ENCODE measurements at places on chromosomes 2 and 18. TPM values are rescaled to one million over a fixed set of nuclear protein-coding genes. Genes with fewer than 3 reads are reported as not detected.

MYO5B gene
- 40.7 TPM for total RNA-seq

UGT1A10 gene
- not detected for total RNA-seq

PLEKHM3 gene
- total RNA-seq: 22.1 TPM

GPBAR1 gene
- total RNA-seq: 0.98 TPM

ABCG5 gene
- total RNA-seq: not detected

KLHL29 gene
- 19.7 TPM for total RNA-seq

LDAH gene
- 10.6 TPM for total RNA-seq

LYG2 gene
- not detected for total RNA-seq

RAD51AP2 gene
- 0.18 TPM for total RNA-seq

DNA sequence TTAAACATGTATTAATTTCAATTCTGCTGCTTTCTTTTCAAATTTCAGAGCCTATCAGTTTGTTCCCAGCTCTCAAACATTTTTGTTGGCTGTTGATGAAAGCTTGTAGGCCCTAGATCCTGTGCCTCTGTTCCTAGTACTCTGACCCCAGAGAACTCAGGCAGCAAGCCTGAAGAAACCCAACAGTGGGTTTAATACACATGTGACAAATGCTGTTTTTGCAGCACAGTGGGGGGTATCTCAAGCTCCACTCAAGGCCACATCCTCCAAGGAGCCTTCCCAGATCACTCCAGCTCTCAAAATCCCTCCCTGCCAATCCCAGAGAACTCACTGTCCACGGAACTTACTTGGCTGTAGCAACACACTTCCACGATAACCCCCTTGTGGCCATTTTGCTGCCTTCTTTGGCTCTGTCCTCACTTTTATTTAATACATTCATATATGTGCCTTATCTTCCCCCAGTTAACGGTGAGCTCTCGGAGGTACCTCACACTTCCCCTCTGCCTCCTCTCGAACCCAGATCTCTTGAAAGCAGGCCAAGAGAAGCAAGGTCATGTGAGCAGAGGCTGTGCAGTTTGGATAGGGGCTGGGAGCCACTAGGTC lies 122.4 kb downstream of the TNS1 start:
- H3K36me3 ChIP-seq: peaks cover 93% of the 10 kb centered on the region
- no peaks in the 10 kb centered on the region for H3K27me3 ChIP-seq
- H3K4me1 ChIP-seq: peaks cover 10% of the 10 kb centered on the region
- H3K27ac ChIP-seq: no peak overlapping the region

DNA sequence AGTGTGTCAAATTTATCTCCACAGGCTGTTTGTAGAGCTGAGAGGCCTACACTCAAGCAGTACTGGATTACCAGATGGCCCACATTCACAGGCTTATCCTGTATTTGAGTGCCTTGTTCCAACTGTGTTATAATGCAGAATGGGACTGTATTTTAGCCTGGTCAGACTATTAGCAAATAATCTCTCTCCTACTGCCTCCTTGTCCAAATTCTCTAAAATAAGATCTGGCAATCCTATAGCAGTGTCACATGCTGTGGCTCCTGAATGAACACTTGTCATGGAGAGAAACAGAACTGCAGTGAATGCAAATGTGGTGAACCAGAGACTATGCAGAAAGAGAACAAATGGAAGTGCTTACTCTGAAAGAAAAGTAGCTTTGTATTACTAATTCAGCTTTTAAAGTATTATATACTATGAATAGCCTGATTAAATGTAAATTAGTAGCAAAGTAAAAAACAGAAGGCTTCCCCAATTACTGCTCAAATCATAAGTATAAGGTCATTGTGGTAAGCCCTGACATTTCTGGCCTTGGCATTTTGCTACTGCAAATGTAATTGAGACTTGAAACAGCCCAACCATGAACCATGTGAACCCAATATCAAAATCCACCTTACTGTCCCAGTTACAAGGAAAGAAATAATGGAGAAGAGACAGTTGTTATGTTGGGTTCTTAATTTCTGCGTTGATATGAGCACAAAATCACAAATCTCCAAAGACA lies 80.0 kb downstream of the MAP4K3 start:
- no peak overlapping the region for H3K27ac ChIP-seq
- DNase-seq: no peak
- no peak overlapping the region for H3K4me3 ChIP-seq
- peaks cover 5% of the 10 kb centered on the region for H3K36me3 ChIP-seq
- no peaks in the 10 kb centered on the region for H3K4me1 ChIP-seq

DNA sequence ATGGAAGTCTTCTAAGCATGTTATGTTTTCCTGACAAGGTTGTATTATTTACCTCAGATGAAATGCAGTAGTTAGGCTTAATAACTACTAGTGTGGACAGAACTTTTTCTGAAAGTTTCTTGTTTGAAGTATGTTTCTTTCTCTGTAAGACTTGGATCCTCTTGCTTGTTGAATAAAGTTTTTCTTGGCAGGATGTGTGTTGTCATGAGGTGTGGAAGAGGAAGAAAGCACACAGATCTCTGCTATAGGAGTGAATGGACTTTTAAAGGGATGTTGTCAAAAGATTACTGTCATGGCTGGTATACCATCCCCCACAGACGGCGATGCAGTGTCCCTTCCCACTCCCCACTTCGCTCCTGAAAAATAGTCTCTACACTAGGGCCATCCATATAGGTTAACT lies 2.6 kb downstream of the CAB39 start:
- peak overlapping the region; percentile 95 for H3K4me3 ChIP-seq
- peaks cover 47% of the 10 kb centered on the region for H3K4me1 ChIP-seq
- no peaks in the 10 kb centered on the region for H3K27me3 ChIP-seq

GRCh38 chr2:20008703-20009102 lies 3.8 kb downstream of the MATN3 start:
- peaks cover 21% of the 10 kb centered on the region for H3K27me3 ChIP-seq
- no peak for DNase-seq
- no peak overlapping the region for H3K27ac ChIP-seq
- peaks cover 13% of the 10 kb centered on the region for H3K4me1 ChIP-seq
- no peaks in the 10 kb centered on the region for H3K36me3 ChIP-seq
- no peak overlapping the region for H3K4me3 ChIP-seq

- no peak overlapping the region for H3K27ac ChIP-seq
- DNase-seq: peak; percentile 47
- H3K27me3 ChIP-seq: no peaks in the 10 kb centered on the region
- no peaks in the 10 kb centered on the region for H3K36me3 ChIP-seq
- H3K4me3 ChIP-seq: no peak overlapping the region
Measured at GRCh38 chr2:42092084-42092996, 44.5 kb downstream of the PKDCC start.

- no peaks in the 10 kb centered on the region for H3K36me3 ChIP-seq
- H3K27me3 ChIP-seq: no peaks in the 10 kb centered on the region
- H3K4me3 ChIP-seq: no peak overlapping the region
- DNase-seq: no peak
Measured at GRCh38 chr2:187638840-187639239, 84.6 kb upstream of the TFPI start.

GRCh38 chr2:240429341-240429871 lies 6.1 kb upstream of the GPC1 start:
- H3K4me3 ChIP-seq: no peak overlapping the region
- DNase-seq: peak; percentile 49
- H3K27ac ChIP-seq: no peak overlapping the region
- no peaks in the 10 kb centered on the region for H3K27me3 ChIP-seq
- H3K4me1 ChIP-seq: peaks cover 22% of the 10 kb centered on the region
- H3K36me3 ChIP-seq: no peaks in the 10 kb centered on the region

- peaks cover 18% of the 10 kb centered on the region for H3K36me3 ChIP-seq
- H3K4me1 ChIP-seq: no peaks in the 10 kb centered on the region
- no peak overlapping the region for H3K27ac ChIP-seq
- no peaks in the 10 kb centered on the region for H3K27me3 ChIP-seq
- H3K4me3 ChIP-seq: no peak overlapping the region
- DNase-seq: no peak
Measured at GRCh38 chr18:26327062-26327461, 100.8 kb downstream of the TAF4B start.

GRCh38 chr2:47089083-47089464 lies 66.0 kb downstream of the STPG4 start:
- H3K27ac ChIP-seq: no peak overlapping the region
- H3K36me3 ChIP-seq: no peaks in the 10 kb centered on the region
- peak; percentile 40 for DNase-seq

DNA sequence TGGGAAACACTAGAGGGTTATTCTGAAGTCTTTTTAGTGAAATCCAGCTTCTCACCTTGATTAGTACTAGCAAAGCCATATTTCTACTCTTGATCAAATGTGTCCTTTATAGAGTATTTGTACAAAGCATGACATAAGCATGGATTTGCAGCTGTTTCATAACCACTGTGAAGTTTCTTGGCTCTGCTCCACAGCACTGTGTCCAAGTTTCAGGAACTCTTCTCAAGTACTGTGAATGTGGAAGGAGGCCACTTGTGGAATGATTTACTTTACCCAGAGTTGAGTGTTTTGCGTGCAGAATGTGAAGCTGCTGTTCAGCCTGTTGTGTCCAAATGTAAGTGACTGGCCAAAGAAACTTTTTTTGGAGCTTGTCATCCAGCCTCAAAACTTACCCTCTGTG lies 16.2 kb upstream of the MAPRE2 start:
- H3K27ac ChIP-seq: no peak overlapping the region
- H3K36me3 ChIP-seq: no peaks in the 10 kb centered on the region
- no peaks in the 10 kb centered on the region for H3K27me3 ChIP-seq
- no peak overlapping the region for H3K4me3 ChIP-seq
- peaks cover 11% of the 10 kb centered on the region for H3K4me1 ChIP-seq

DNA sequence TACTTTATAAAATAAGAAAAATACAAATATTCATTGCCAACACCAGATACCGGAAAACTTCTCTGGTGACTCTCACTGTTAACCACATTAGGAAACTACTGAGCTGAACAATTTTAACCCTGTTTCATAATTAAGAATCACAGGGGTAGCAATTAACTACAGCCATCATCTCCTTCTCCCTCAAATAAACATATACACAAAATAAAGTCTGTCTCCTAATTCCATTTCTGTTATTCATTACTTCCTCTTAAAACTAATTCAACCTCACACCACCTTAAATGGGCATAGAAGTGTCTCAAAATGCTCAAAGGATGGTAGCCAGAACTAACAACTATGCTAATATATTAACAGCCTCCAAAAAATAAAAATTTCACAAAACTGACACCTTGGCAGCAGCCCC lies 60.7 kb downstream of the ACVR1 start:
- no peak for DNase-seq
- no peaks in the 10 kb centered on the region for H3K27me3 ChIP-seq
- H3K4me3 ChIP-seq: no peak overlapping the region
- H3K4me1 ChIP-seq: no peaks in the 10 kb centered on the region

DNA sequence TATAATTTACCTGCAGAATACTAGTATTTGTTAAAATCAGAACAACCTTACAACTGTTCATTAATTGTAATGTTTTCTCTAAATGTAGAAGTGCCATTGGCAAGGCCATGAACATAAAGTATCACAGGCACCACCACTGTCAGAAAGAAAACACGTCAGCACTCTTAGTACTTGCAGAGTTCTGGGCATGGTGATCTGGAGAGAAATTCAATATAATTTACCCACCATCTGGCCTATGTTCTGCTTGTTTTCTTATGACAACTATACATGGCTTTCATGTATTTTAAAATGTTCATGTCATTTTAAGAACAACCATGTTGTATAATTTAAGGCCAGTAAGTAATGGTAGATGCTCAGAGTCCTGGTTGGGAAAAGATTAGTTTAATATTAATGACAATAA lies 114.2 kb upstream of the SULT1C3 start:
- H3K4me3 ChIP-seq: no peak overlapping the region
- no peak overlapping the region for H3K27ac ChIP-seq
- DNase-seq: no peak
- no peaks in the 10 kb centered on the region for H3K27me3 ChIP-seq

GRCh38 chr2:197286805-197287595 lies 23.6 kb downstream of the ANKRD44 start:
- H3K36me3 ChIP-seq: no peaks in the 10 kb centered on the region
- no peak overlapping the region for H3K4me3 ChIP-seq
- no peaks in the 10 kb centered on the region for H3K4me1 ChIP-seq
- DNase-seq: no peak

GRCh38 chr2:48927355-48927754 lies 171.8 kb upstream of the LHCGR start:
- DNase-seq: no peak
- no peak overlapping the region for H3K4me3 ChIP-seq
- H3K27me3 ChIP-seq: no peaks in the 10 kb centered on the region
- no peak overlapping the region for H3K27ac ChIP-seq

DNA sequence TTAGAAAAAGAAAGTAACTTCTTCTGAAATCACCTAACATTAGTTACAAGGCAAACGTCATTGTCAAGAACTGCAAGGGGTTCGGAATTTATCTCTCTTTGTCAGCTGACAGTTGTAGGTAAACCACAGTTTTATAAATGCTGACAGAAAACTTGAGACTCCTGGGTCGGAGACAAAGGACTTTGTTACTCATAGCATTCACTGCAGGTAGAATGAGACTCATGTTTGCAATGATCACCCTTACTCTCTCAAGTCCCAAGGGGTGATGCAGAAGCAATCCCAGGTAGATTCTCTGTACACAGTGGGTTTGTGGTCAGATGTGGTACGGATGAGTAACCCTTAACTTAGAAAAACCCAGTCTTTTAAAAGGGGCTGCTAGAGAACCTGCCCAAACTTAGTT lies 757.8 kb downstream of the TRIB2 start:
- no peaks in the 10 kb centered on the region for H3K27me3 ChIP-seq
- DNase-seq: no peak
- no peaks in the 10 kb centered on the region for H3K36me3 ChIP-seq
- H3K27ac ChIP-seq: no peak overlapping the region

GRCh38 chr2:17962876-17963275 lies 84.4 kb downstream of the KCNS3 start:
- no peak for DNase-seq
- H3K36me3 ChIP-seq: no peaks in the 10 kb centered on the region
- H3K27me3 ChIP-seq: no peaks in the 10 kb centered on the region

- H3K27ac ChIP-seq: no peak overlapping the region
- H3K4me1 ChIP-seq: peaks cover 5% of the 10 kb centered on the region
- no peak overlapping the region for H3K4me3 ChIP-seq
- DNase-seq: no peak
- H3K36me3 ChIP-seq: no peaks in the 10 kb centered on the region
- H3K27me3 ChIP-seq: no peaks in the 10 kb centered on the region
Measured at GRCh38 chr2:229180658-229181057, 90.4 kb downstream of the PID1 start.

DNA sequence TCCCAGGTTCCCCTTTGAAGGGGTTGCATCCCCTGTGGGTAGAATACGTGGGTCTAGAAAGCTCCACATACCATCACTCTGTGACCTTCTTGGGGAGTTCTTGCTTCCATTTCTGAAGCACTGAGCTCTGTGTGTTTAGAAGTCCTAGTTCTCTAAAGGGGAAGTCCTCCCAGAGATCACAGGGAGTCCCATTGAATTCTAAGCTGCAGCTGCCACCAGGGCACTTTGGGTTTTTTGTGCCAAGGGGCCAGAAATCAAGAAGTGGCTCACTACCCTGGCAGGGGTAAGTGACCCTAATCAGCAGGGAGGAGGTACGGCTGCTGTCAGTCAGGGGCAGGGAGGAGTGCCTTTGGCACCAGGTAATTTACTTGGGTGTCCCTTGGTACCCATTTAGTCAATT lies 70.9 kb downstream of the EHD3 start:
- DNase-seq: no peak
- no peaks in the 10 kb centered on the region for H3K27me3 ChIP-seq
- H3K36me3 ChIP-seq: no peaks in the 10 kb centered on the region
- H3K4me1 ChIP-seq: peaks cover 24% of the 10 kb centered on the region

GRCh38 chr2:188497726-188498125 lies 206.1 kb downstream of the GULP1 start:
- no peaks in the 10 kb centered on the region for H3K36me3 ChIP-seq
- DNase-seq: no peak
- H3K4me1 ChIP-seq: no peaks in the 10 kb centered on the region
- no peaks in the 10 kb centered on the region for H3K27me3 ChIP-seq
- H3K27ac ChIP-seq: no peak overlapping the region
